NCI-H1105 treated with DMSO at 0.1 percent for 48 hours (cell line): ENCODE measurements at places on chromosomes 3 and 15.

GRCh38 chr3:142947352-142947751, 16.1 kb downstream of the PAQR9 start:
- no peak for DNase-seq

- DNase-seq, result no peak
These were observed 173.0 kb downstream of the LPP start for GRCh38 chr3:188326968-188327367.

- no peak for DNase-seq
These were observed 403.9 kb upstream of the TBL1XR1 start for GRCh38 chr3:177601152-177601551.

DNA sequence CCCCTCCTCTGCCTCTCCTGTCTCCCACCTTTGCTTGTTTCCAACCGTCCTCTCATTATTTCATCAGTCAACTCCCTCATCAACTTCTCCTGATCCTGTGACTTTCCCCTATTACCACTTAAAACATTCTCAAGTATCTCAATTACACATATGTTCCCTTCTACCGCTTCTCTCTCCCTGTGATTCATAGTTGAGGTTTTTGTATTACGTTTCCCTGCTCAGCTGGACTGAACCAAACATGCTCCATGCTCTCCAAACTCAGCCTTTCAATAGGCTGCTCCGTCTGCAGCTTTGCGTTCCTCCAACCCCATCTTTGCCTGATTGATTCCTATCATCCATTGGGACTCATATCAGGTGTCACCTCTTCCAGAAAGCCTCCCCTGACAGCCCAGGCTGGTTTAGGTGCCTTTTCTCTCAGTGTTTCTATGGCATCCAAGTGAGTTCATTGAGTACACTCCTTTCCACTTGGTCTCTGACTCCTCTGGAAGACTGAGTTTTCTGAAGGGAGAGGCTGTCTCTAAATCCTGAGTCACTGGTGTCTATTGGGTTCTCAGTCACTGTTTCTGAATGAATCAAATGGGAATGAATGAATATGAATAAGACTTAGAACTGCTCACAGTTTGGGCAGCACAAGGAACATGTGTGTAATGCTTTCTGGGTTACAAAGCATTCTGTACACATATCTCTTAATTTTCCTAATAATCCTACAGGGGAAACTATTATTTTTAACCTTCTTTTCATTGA, 56.4 kb downstream of the PLD1 start:
- DNase-seq, result no peak

GRCh38 chr15:97654481-97655076, 305.9 kb upstream of the ARRDC4 start:
- peak; percentile 58 for DNase-seq
